ENCODE measurements at places on chromosomes 2 and 18.

DNA sequence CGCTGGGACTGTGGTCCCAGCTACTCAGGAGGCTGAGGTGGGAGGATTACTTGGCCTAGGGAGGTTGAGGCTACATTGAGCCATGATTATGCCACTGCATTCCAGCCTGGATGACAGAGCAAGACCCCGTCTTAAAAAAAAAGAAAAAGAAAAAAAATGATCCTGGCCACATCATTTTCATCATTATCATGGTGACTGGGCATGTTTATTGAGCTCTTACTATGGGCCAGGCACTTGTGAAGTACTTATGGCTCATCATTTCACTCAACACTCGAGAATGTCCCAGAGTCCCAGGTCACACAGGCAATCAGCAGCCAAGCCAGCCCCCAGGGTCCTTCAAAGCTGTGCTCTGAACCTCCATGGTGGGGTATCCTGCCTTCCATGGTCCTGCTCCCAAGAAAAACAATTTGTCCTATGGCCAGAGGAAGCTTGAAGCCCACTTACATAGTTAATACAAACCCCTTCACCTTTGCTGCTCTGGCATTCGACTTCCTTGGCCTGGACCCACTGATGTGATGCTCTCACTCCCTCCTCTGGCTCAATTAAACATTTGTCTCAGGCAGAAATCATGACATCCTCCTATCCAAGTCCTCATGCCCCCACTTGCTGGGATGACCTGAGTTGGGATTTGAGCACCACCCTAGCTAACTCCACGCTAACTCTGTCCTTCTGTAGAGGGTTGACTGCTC is 3.8 kb upstream of the CNNM4 start:
- DNase-seq, result no peak

- no peak for DNase-seq
These were observed 944 bp downstream of the RAB3GAP1 start for GRCh38 chr2:135052997-135053474.

DNA sequence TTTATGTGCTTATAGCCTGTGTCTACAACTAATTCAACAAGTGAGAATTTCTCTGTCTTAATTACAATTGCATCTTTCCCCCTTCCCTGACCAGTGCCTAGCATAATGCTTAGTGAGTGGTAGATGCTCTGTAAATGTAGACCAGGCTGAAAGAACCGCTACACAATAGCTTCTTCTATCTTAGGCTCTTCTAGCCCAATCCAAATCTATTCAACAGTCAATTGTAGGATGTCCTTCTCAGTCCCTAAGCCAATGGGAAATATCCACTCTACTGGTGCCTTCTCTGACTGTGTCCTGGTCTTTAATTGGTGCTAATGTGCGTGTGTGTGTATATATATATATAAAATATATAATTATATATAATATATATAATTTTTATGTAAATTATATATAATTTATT is 34.1 kb upstream of the GCC2 start:
- DNase-seq, result no peak

DNA sequence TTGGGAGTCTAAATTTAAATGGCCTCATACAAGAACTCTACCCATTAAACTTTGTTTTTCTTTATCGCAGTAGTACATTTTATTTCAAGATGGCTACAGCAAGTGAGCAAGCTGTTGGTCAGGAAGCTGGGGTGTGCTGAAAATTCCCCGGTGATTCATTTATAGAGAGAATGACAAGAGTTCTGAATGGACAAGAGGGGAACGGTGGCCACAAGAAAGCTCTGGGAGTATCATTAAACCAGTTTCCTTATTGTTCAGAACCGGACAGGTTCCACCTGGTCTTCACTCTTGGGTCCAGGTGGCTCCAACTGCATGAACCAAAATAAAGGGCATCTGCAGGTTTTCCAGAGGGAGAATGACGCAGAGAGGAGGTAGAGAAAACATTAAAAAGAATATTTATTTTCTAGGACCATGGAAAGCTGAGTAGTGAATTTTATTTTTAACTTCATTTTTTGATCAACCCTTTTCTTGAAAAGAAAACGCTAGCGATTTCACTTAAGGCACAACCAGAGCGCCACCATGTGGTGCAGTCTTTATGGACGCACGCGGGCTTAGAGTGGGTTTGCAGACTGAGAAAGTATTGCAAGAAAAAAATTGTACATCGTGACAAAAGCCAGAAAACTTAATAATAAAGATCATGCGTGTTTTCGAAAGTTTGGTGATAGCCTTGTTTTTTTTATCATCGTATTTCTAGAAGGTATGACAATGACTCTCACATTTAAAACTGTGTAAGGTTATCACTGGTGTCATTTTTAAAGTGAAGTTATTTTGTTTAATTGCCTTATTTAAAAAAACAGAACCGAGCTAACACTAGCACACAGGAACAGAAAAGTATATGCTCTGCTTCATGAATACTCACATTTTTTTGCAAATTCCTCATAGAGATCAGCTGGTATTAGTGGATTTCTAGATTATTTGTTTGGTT is 97.9 kb upstream of the NOL4 start:
- peak; percentile 33 for DNase-seq

- no peak for DNase-seq
These were observed 687.8 kb downstream of the SLC4A3 start for GRCh38 chr2:220315098-220315823.

GRCh38 chr2:191831410-191831994 is 15.4 kb downstream of the CAVIN2 start:
- DNase-seq, result no peak

DNA sequence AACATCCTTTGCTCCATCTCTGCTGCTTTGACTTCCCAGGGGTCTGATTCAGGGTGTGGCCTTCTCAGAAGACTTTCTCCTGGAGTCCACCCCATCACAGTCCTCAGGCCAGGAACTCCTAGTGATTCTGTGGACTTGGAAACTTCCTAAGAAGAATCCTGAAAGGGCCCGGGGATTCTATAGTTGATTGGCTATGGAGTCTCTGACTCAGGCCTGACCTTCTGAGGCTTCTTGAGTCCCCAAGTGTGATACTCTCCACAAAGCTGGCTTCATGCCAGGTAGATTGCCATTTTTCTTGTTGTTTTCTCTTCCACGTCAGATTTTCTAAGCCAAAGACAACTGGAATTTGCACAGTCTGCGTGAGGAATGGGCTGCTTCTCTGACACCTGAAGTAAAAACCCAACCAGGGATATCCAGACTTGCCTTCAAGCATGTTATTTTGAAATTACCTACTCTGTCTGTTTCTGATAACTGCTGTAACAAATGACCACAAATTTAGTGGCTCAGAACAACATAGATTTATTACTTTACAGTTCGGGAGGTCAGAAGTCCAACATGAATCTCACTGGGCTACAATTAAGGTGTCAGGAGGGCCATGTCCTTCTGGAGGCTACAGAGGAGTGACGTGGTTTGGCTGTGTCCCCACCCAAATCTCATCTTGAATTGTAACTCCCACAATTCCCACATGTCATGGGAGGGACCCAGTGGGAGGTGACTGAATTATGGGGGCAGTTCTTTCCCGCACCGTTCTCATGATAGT is 69.3 kb downstream of the ALPK2 start:
- no peak for DNase-seq

DNA sequence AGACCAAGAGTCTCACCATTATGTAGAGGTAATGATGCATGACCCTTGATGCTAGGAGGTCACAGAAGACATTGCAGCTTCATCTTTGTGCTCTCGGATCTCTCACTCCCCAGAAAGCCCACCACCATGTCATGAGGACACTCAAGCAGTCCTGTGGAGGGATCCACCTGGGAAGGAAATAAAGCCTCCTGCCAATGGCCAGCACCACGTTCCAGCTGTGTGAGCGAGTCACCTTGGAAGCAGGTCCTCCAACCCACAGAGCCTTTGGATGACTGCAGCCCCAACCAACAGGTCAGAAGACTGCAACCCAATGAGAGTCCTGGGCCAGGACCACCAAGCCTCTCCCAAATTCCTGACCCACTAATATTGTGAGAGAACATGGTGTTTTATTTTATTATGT is 38.4 kb downstream of the CYP26B1 start:
- no peak for DNase-seq

GRCh38 chr18:46155641-46156051 is 51.5 kb downstream of the HAUS1 start:
- DNase-seq, result no peak

GRCh38 chr18:75009296-75009695 is 199.6 kb downstream of the PTGR3 start:
- no peak for DNase-seq

- no peak for DNase-seq
These were observed 142.6 kb downstream of the HDAC4 start for GRCh38 chr2:239258248-239258647.

DNA sequence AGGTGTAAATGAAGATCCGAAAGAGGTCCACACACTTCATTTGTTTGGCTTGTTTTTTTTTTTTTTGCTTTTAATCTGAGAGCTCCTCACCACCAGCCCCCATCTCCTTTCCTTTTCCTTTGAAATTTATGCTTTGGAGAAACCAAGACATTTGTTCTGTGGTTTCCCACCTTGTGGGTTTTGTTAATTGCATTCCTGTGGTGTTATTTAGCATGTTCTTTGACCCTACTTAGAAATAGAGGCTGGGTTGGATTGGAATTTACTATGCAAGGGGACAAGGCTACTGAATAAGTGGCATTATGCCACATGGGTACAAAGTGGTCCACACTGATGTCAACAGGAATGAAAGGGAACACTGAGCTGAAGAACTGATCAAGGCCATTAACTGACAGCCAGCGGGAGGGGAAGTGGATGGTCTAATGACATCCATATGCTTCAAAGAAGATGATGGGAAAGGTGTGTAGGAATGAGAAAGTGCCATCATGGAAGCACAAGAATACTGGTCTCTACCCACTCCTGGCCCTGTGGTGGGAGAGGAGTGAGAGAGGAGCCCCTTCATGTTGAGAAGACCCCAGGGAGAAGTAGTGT is 8.9 kb downstream of the CCL20 start:
- DNase-seq, result no peak

- no peak for DNase-seq
These were observed 237.3 kb downstream of the C1D start for GRCh38 chr2:67825476-67825875.

GRCh38 chr18:77708826-77709506 is 459.3 kb downstream of the GALR1 start:
- DNase-seq, result no peak

GRCh38 chr2:76748581-76749296 is 773.4 kb downstream of the LRRTM4 start:
- DNase-seq, result no peak

- DNase-seq, result no peak
These were observed 44.3 kb upstream of the TMEM87B start for GRCh38 chr2:112010751-112011150.

DNA sequence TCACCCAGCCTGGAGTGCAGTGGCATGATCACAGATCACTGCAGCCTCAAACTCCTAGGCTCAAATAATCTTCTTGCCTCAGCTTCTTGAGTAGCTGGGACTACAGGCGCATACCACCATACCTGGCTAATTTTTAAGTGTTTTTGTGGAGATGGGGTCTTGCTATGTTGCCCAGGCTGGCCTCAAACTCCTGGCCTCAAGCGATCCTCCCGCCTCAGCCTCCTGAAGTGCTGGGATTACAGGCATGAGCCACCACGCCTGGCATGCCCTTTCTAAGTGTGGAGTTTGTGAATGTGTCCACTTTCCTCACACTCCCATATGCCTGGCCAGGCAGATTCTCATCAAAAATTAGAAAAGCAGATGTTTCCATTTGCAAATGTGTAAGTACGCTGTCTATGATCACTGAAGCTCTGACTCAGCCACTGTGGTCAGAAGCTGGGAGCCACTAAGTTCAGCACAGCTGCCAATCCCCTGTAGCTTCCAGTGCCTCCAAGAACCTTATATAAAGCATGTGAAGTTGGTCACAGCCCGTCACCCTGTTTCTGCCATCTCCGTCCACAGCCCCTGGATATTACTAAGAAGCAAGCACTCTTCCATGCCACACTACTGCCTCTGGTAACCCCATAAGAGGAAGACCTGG is 155.4 kb downstream of the FAM210A start:
- no peak for DNase-seq

GRCh38 chr2:82998781-82999180 is 1460.3 kb downstream of the SUCLG1 start:
- DNase-seq, result no peak

GRCh38 chr2:154457286-154457685 is 241.2 kb upstream of the KCNJ3 start:
- no peak for DNase-seq

DNA sequence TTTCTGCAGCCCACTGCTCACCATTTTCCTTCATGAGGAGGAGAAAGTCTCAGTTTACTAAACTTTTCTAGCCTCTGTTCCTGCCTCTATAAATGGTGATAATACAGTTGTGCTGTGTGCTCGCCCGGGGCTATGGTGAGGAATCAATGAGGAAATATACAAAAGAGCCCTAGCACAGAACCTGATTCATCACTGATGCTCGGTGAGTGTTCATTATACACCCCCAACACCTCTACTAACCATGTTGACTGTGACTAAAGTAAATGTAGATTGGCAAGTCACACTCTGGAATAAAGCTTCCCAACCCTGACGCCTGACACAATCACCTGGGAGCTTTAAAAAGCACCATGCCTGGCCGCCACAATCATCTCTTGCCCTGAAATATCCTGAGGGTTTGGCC is 118.8 kb upstream of the CYP1B1 start:
- no peak for DNase-seq

GRCh38 chr2:88136817-88137216 is 9.0 kb upstream of the FABP1 start:
- DNase-seq, result no peak

DNA sequence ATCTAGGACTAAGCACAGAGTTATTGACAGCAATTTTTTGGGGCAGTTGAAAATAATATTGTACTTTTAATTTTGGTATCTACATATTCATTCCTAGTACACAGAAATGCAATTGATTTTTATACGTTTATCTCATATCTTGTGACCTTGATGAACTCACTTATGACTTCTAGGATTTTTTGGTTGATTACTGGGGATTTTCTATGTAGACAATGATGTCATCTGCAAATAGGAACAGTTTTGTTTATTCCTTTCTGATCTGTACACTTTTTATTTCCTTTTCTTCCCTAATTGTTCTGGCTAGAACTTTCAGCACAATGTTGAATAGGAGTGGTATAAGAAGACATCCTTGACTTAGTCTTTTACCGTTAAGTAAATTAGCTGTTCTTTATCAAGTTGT is 143.5 kb upstream of the PGAP1 start:
- DNase-seq, result no peak

- DNase-seq, result no peak
These were observed 190.0 kb downstream of the SEPTIN10 start for GRCh38 chr2:109423556-109424359.

GRCh38 chr2:207676827-207677354 is 34.5 kb upstream of the CCNYL1 start:
- peak; percentile 46 for DNase-seq

GRCh38 chr18:21896732-21897336 is 156.2 kb downstream of the MIB1 start:
- no peak for DNase-seq

DNA sequence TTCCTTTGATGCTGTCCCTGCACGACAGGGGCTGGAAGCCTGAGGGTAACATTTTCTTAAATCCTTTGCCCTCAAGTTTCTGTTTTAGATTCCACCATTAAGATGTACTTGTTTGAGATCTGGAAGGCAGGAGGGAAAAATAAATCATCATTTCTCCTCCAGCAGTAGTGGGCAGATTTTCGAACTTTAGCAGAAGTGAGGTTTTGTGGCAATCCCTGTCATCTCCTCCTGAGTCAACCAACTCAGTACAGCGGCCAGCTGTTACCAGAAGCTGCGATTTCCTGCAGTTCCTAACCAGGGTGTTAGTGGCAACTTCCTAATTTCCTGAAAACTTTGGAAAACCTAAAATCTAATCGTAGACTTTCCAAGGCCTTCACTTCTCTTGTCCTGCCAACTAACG is 517.2 kb upstream of the ACVR2A start:
- DNase-seq, result no peak

- no peak for DNase-seq
These were observed 275.8 kb upstream of the CRIM1 start for GRCh38 chr2:36079793-36080192.
